ENCODE measurements at places on chromosomes 7 and 10.

DNA sequence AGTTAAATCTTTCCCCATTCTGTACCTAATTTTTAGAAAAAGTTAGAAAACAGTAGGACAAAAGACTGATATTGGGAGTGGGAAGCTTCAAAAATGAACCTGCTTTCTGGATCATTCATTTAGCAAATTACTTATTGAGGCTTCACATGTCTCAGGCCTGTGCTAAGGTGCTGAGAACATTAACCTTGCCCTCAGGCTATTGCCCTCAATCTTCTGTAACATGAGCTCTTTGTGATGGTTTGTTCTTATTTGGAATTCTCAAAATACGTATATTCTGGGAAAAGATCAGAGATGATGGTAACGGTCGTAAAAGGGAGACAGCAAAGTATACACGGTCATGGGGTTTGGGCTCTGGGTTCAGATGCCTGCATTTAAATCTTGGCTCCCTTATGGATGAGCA, 39.5 kb upstream of the PRKG1 start:
- no peak for DNase-seq

- DNase-seq, result no peak
These were observed 31.1 kb upstream of the ING3 start for GRCh38 chr7:120919466-120919865.

GRCh38 chr10:104796823-104797222, 155.7 kb downstream of the SORCS3 start:
- no peak for DNase-seq

- no peak for DNase-seq
These were observed 73.8 kb upstream of the ELN start for GRCh38 chr7:73954181-73954580.

- no peak for DNase-seq
These were observed 377.1 kb upstream of the DPP6 start for GRCh38 chr7:153675131-153675530.

DNA sequence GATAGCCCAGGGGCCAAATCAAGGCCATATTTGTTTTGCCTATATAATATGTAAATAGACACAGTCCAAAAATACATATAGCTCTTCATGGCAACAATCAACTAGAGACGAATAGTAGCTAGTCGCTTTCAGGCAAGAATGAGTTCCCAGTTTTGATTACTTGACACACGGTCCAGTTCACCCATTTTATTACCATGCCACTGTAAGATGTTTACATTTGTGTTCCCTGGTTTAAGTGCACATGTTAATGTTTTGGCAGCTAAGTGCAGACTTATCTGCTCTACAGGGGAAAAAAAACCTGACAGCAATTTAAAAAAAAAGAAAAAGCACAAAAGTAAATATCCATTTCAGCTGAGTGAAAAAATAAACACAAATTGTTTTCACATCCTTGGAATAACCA, 213.1 kb downstream of the TPK1 start:
- DNase-seq, result no peak

GRCh38 chr10:129361676-129362376, 105.2 kb upstream of the MGMT start:
- no peak for DNase-seq

All from T-cell (primary cell).